ENCODE measurements at places on chromosomes 5 and 9.
A peak's percentile ranks its signal among the peaks of the same experiment; 100 is the strongest.

GRCh38 chr9:114141553-114142402, 13.6 kb upstream of the COL27A1 start:
- no peak for DNase-seq

GRCh38 chr9:4298255-4299004, 1.4 kb downstream of the GLIS3 start:
- DNase-seq = no peak

DNA sequence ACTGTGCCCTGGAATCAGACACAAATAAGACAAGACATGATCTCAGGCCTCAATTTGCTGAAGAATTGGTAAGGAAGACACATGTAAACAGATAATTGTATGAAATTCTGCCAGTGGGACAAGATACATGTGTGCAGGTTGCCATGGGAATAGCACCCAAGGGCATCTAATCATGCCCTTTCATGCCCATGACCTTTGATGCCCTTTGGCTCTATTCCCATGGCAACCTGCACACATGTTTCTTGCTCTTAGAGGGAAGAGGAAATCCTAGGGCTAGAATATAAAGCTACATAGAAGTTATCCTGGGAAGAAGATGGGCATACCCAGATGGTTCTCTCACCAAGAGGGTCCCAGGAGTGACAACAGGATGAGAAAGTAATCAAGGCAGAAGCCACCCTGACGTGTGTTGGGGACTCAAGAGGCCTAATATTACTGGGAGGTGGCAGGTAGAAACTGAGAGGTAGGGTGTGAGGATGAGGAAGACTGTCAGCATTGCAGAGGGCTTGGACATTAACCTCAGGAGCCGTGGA, 34.4 kb downstream of the P4HA2 start:
- peak; percentile 24 for DNase-seq

- no peak for DNase-seq
Measured at GRCh38 chr5:172005708-172006320, 624 bp downstream of the FBXW11 start.

DNA sequence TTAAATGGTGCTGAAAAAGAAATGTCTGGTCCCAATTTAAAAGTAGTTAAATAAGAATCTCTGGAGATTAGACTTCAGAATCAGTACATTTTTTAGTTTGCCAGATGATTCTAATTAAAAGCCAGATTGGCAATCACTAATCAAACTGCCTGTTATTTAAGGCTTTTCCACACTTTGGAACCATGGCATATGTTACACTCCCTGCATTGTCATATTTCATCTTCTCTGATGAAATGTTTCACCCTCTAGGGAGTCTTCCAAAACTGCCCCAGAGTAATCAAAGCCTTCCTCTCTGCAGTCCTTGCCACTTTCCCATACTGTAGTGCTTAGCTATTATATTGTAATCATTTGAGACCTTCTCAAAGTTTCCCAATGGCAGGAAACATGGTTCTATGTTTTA, 17.5 kb upstream of the OR13C9 start:
- no peak for DNase-seq

DNA sequence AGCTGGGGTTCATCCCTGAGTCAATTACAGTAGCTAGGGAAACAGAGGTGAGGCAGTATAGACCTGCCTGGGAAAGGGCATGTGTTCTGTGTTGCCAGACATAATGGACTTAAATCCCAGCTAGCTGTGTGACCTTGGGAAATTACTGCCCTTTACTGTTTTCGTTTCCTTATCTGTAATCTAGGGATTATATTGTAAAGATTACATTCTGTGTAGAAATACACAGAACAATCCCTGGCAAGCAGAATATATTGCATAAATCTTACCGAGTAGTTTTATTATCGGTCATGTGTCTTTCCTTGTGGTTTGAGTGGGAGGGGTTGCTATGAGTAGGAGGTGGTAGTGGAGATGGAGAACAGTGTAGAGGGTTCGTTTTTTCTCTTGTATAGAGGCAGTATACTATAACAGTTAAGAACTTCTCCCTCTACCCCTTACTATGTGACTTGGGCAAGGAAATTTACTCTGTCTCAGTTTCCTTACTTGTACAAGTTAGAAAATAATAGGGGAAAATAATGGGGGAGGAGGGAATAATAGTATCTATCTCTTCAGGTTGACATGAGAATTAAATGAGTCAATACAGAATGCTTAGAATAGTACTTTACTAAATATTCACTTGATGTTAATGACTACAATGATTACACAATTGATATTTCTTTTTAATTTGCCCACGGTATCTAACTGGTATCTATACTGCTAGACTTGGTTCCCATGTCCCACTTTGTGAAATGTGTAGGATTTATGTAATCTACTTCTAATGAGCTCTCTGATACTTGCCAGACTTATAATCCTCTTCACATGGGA, 7.1 kb upstream of the DMXL1 start:
- no peak for DNase-seq

DNA sequence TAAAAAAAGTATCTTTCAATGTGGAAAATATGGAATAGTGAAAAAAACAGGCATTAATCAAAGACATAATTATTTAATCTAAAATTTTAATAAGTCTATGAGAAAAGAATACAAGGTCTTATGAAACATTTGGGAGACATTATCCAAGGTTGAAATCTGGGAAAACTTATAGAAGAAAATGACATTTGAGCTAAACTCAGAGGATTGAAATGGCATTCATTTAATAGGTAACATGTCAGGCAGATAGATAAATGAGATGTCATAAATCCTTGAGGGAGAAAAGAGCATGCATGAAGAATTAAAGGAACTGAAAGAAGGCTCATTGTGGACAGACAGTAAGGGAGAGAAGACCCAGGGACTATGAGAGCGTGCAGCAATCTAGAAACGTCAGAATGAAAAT, 284.4 kb downstream of the PRR16 start:
- DNase-seq = no peak

GRCh38 chr9:89274838-89275237, 36.2 kb upstream of the CKS2 start:
- no peak for DNase-seq
